ELR (cell line): ENCODE measurements at places on chromosomes 1 and 21.

DNA sequence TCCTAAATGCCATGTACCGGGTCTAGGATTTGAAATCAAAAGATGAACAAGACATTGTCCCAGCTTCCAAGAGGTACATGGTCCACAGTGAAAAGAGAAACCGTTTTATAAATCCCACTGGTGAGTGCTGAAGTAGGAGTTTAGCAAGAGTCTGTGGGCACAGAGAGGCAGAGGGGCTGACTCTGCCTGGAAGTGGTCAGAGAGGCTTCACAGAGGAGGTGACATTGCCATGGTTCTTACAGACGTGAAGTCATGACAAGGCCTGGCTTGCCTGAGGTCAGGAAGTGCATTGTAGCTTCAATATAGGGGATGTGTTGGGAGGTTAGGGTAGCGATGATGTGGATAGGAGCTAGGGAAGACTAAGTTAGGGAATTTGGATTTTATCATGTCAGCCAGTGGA lies 28.4 kb downstream of the MAPKAPK2 start:
- DNase-seq: no peak

- DNase-seq: peak; percentile 67
These were observed 247.6 kb downstream of the TGFB2 start for GRCh38 chr1:218592688-218593087.

GRCh38 chr1:4636644-4637380 lies 17.6 kb upstream of the AJAP1 start:
- no peak for DNase-seq

DNA sequence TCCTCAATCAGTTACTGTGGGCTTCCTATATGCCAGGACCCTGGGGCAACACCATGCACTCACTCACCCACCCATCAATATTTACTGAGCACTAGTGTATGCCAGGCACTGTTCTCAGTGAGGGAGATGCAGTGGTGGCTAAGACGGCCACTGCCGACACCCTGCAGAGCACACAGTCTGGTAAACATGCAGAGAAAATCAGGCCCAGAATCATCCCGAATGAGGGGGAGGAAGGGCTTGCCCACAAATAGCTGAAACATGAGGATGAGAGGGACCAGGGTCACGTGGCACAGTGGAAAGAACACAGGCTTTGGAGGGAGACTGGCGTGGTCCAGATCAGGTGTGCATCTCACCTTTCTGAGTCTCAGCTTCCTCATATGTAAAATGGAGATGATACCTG lies 89.2 kb upstream of the IGSF21 start:
- DNase-seq: no peak

GRCh38 chr1:110673197-110673701 lies 1.5 kb downstream of the KCNA3 start:
- DNase-seq: no peak

DNA sequence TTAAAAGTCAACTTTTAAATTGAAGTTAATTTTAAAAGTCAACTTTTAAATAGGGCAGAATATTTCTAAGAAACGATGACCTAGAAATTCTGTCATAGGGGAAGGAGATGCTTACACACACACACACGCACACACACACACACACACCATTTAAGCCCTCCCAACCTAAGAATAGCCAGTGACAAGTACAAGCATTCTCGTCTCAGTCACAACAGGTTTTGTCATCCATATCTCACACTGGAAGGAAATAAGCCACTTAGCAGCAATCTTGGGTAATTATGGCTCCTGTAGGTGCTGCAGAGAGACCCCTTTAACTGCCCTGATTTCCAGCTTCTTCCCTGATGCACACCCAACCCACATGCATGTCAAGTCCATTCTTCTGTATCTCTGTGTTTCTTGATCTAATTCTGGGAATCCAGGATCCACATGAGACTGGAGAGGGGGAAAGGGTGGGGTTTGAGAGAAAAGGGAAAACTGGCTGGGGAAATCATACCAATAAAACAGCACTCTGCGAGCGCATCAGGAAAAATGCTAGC lies 338.1 kb downstream of the PAPPA2 start:
- no peak for DNase-seq

- no peak for DNase-seq
These were observed 82.0 kb upstream of the ATP1A1 start for GRCh38 chr1:116291024-116291423.

- no peak for DNase-seq
These were observed 16.3 kb upstream of the GADD45A start for GRCh38 chr1:67668660-67669059.

GRCh38 chr1:31181515-31182343 lies 58.0 kb downstream of the NKAIN1 start:
- peak; percentile 50 for DNase-seq

- peak; percentile 96 for DNase-seq
These were observed 62.5 kb upstream of the TNFSF4 start for GRCh38 chr1:173269490-173270230.

- no peak for DNase-seq
These were observed 112.5 kb downstream of the ADSS2 start for GRCh38 chr1:244339073-244339692.

GRCh38 chr1:228176024-228176395 lies 10.4 kb downstream of the IBA57 start:
- DNase-seq: no peak

DNA sequence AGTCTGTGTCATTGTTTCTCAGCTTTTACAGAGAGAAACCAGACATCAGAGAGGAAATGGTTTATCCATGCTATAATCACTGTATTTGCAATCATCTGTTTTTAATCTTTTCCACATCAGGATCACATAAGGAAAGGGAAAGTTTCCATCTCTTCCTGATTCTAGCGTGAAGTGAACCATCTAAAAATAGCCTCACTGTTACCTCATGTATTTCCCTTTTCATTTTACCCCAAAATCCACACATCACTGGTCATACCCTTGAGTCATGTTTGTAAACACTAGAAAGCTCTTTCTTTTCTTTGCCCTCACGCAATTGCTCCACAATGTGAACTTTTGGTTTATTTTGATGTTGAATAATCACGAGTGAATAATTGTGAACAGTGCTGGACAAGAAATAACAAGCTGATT lies 146.0 kb downstream of the PLA2G4A start:
- DNase-seq: peak; percentile 92

- DNase-seq: no peak
These were observed 204.7 kb downstream of the ST6GALNAC3 start for GRCh38 chr1:76279101-76279748.

GRCh38 chr1:214425716-214426425 lies 125.5 kb downstream of the PTPN14 start:
- no peak for DNase-seq

- peak; percentile 77 for DNase-seq
These were observed 16.2 kb downstream of the SDHC start for GRCh38 chr1:161330346-161330745.

- DNase-seq: no peak
These were observed 70.9 kb downstream of the WDR64 start for GRCh38 chr1:241722947-241723346.

DNA sequence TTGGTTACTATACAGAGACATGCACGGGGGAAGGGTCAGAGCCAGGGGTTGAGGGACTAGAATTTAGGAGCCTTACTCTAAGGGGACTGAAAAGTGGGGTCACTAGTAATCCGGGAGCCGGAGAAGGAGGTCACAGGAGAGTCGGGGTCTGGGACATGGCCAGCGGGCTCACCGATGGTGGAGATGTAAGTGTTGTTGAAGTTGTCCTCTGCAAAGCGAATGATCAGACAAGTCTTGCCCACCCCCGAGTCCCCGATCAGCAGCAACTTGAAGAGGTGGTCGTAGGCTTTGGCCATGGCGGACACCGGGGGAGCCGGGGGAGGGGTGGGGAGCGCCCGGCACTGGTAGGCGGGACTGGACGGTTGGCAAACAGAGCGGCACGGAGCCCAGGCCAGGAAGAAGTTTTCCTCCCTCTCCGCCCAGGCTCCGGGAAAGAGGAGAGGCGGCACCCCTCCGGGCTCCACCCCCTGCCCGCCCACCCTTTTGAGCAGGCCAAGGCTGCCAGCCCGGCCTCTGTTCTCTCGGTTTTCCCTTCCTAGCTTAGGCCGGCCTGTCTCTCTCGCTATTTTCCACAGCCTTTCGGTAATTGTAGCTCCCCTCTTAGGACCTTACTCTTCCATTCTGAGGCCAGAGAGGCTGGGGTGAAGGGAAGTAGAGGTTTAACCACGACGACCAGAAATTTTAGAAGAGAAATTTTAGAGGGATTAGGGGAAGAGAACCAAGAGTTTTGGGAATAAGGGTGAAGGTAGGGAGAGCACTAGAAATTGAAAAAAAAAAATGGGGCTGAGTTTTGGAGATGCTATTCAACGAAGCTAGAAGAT lies at the start of gene RAB13:
RAB13 (minus strand) TSS at position 399 of the 821 bp plus-strand sequence; CDS start at position 296, 103 bp downstream.
- peak; percentile 92 for DNase-seq

DNA sequence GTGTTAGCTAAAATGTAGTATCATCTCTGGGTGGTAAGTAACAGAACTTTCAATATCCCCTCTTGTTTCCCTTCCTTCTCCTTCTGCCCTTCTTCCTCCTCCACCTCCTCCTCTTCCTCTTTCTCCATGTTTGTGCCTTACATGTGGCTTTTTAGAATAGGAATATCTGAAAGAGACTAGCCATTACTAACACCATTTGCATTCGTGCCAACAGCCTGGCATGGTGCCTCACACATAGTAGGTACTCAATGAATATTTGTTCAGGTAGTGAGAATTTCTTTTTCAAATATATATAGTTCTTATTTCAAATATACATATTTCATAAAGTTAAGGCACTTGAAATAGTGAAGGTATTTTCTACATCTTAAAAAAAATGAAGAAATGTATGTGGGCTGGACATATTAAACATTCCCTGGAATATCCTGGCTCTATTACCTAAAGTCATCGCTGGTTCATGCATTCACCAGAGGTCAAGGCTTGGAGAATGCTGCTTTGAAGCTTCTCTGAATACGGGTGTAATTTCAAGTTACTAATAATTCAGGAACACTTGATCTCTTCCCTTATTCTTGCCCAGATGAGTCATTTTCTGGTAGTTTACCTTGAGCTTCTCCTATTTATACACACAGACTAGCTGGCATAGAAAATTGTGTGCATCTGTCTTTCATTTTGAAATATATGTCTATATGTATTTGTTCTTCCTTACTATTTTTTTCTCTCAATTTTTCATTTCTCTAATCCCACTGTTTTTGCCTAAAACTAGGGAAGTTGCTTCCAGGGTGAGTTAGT lies 319.4 kb downstream of the TGFB2 start:
- peak; percentile 67 for DNase-seq

GRCh38 chr1:17018849-17019248 lies 7.1 kb upstream of the ATP13A2 start:
- DNase-seq: no peak

DNA sequence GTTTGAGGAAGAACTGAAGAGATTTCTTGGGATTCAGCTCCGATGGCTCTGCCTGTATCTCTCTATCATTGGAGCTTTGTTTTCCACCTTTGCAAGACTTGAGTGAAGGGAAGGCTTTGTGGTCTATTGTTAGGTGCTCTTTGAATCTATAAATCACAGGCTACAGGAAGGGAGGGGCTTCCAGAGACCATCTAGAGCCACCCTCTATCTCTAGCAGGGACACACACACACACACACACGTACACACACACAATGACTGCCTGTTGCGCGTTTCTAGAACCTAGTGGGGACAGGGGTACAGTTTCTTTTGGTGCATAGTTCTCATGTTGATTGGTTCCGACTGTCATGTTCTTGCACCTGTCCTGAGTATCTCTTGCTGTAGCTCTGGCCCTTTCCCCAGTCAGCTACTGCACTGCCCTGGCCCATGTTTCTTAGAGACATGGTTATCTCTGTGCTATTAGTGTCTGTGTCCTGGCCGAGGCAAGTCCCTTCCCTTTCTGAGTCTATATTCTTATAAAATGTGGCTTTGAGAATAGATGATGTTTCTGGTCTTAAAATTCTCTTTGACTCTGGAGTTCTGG lies 60.7 kb downstream of the MAN1C1 start:
- no peak for DNase-seq

GRCh38 chr1:65525266-65526048 lies 105.0 kb downstream of the LEPR start:
- DNase-seq: no peak

- DNase-seq: no peak
These were observed 258.3 kb upstream of the KAZN start for GRCh38 chr1:14340002-14340785.

GRCh38 chr1:60448850-60449249 lies 375.3 kb upstream of the C1orf87 start:
- DNase-seq: no peak

DNA sequence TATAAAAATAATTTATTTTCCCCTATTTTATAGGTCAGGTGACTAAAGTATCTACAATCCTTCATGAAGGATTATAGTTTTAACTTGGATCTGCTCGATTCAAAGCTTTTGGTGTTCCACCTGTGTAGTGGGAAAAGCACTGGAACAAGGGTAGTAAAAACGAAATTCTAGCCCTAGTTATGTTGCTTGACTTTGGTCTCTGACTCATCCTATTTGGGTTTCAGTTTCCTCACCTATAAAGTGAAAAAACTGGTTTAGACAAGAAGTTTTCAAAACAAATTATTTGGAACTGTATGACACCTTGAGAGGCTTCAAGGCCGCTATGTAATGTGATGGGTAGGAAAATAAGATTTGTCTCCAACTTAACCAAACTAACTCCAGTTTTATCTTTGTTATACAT lies 505.2 kb upstream of the ZRANB2 start:
- no peak for DNase-seq

GRCh38 chr1:234216116-234216703 lies 157.0 kb upstream of the COA6 start:
- no peak for DNase-seq

DNA sequence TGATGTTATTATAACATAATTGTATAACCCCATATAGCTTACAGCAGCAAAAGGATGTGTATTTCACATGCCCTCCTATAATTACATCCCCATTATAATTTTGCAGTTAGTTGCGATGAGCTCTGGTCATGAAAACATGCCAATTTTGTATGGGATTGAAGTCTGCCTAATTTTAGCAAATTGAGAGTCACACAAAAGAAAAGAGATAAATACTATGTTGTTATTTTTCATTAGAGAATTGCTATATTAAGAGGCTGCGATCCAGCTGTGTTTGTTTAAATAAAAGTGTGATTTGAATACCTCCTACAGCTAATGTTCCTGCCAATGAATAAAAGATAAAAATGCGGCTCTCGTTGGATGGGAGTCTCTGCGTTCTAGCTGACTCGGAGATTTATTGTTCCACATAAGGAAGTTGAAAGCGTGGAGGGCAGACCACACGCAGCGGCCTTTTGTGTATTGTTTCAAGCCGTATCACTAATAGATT lies 461.0 kb upstream of the NFIA start:
- no peak for DNase-seq

DNA sequence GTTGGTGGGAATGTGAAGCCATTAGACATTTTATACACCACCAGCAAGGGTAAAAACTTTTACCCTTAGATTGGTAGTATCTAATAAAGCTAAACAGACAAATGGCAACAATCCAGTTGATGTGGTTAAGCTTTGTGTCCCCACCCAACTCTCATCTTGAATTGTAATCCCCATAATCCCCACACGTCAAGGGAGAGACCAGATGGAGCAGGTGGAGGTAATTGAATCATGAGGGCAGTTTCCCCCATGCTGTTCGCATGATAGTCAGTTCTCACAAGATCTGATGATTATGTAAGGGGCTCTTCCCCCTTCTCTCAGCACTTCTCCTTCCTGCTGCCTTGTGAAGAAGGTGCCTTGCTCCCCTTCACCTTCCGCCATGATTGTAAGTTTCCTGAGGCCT lies 602.3 kb downstream of the NUF2 start:
- no peak for DNase-seq
